ENCODE measurements at places on chromosomes 7 and 10.

GRCh38 chr10:114166043-114166442 lies 8.0 kb downstream of the CCDC186 start:
- DNase-seq = peak; percentile 53

DNA sequence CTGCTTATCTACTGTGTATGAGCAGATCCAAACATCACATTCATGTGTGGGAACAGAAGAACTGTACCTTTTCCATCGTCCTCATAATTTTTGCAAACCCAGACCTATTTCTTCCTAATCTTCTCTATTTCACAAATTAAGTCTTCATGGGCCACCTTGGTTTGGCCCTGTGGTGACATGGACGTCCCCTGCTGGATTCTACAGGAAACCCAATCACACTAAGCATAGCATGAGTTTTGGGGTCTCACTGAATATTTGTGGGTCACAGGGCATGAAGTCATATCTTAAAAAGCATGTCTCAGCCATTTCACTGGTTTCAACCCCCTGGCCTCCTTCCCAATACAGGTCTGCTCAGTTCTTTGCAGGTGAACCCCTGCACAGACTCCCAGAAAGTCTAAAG lies 35.8 kb upstream of the CDCA7L start:
- DNase-seq = no peak

- DNase-seq = peak; percentile 91
These were observed 23.2 kb upstream of the AOAH start for GRCh38 chr7:36747280-36748016.

GRCh38 chr10:69311309-69311708 lies 33.0 kb downstream of the HK1 start:
- DNase-seq = no peak

DNA sequence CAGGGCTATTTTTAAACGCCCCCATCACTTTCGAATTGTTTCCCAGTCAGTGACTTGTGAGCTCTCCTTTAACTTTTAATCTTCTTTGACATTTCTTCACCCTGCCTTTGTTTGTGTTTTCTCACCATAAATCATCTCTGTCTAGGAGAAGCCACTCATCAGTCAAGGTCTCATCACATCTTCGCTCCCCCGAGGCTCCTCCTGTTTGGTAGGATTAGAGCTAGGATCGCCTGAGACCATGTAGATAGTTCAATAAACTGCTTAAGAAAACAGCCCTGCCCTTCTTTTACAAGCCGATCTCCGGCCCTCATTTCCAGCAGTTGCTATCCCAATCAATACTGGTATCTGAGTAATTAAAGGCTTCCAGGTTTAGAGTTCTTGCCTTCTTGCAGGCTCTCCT lies 472.8 kb upstream of the ADARB2 start:
- DNase-seq = peak; percentile 20

DNA sequence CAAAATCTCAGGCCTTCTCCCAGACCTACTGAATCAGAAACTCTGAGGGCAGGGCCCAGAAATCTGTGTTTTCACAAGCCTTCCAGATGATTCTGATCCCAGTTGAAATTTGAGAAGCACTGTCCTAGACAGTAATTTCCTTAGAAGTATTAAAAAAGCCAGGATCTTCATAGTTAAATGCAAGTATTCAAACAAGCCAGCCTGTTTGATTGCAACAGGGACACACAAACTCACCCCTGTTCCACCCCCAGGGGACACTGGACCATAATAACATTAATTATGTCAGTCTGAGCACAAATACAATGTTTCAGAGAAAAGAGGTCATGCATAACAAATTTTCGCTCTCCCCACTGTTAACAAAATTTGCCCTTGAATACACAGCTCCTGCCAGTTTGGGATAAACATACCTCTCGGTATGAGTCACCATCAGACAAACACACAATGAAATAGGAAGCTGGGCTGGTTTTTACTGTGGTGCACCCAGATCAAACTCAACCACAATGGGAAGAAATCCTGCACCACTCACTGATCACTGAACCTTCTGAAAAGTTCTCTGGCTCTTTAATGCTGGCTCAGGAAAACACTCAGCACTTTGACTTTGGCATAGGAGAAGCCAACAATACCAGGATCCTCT lies 34.3 kb downstream of the ABLIM1 start:
- DNase-seq = peak; percentile 83

GRCh38 chr10:85618841-85619240 lies 747.8 kb downstream of the GRID1 start:
- no peak for DNase-seq

DNA sequence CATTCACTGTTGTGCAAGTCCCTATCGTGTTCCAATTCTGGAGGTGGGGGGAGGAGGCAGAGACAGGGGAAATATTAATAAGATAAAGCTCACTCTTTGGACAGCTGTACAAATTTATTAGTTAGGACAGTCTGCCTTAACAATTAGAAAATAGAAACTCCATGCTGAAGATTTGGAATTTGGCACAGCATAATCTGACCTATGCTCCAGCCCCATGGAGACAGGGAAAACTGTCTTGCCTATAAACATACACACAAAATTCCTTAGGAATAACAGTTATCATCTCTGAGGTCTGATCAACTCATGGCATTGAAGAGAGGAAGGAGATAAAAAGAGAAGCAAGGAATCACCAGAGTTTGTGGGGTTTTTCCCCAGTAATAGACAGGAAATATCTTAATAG lies 335.4 kb upstream of the MEOX2 start:
- no peak for DNase-seq

DNA sequence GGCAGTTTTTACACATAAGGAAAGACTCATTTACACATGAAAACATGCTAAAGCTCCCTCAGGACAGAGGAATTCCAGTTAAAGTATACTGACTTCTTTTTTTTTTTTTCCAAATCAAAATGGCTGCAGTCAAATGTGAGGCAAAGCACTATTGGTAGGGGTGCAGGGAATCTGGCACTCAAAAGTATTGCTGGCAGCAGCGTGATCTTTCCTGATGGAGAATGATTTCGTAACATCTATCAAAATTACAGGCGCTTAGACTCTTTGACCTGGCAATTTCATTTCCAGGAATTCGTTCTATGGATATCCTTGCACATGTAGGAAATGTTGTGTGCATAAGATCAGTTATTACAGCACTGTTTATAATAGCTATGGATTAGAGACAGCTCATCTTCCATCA lies 65.7 kb downstream of the VSTM4 start:
- peak; percentile 1 for DNase-seq

- no peak for DNase-seq
These were observed 583.5 kb downstream of the SDK1 start for GRCh38 chr7:3884543-3884942.

- DNase-seq = peak; percentile 53
These were observed 62.9 kb downstream of the PRKAG2 start for GRCh38 chr7:151813997-151814396.

GRCh38 chr7:36045326-36045725 lies 107.7 kb upstream of the EEPD1 start:
- peak; percentile 83 for DNase-seq

GRCh38 chr10:124125305-124126116 lies 32.1 kb upstream of the CHST15 start:
- peak; percentile 81 for DNase-seq

GRCh38 chr7:126700807-126701604 lies 551.7 kb downstream of the GRM8 start:
- peak; percentile 97 for DNase-seq

DNA sequence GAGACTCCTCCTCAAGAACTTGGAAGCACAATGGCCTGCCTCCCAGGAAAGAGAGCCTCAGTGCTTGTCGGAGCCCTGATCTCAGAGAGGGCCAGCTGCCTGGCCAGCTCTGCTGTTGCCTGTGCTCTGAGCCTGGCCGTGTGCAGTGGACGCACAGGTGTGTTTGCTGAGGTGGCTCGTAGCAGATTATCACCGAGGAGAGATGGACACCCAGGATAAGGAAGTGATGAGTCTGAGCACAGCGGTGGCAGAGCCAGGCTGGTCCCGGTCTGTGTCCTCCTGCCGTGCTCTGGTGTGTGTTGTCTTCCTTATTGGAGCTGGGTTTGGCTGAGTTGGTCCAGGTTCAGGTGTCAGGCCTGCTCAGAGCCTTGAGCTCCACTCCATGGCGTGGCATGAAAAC lies 208.5 kb downstream of the EBF3 start:
- DNase-seq = no peak

GRCh38 chr7:36521911-36522310 lies 132.2 kb downstream of the ANLN start:
- no peak for DNase-seq

DNA sequence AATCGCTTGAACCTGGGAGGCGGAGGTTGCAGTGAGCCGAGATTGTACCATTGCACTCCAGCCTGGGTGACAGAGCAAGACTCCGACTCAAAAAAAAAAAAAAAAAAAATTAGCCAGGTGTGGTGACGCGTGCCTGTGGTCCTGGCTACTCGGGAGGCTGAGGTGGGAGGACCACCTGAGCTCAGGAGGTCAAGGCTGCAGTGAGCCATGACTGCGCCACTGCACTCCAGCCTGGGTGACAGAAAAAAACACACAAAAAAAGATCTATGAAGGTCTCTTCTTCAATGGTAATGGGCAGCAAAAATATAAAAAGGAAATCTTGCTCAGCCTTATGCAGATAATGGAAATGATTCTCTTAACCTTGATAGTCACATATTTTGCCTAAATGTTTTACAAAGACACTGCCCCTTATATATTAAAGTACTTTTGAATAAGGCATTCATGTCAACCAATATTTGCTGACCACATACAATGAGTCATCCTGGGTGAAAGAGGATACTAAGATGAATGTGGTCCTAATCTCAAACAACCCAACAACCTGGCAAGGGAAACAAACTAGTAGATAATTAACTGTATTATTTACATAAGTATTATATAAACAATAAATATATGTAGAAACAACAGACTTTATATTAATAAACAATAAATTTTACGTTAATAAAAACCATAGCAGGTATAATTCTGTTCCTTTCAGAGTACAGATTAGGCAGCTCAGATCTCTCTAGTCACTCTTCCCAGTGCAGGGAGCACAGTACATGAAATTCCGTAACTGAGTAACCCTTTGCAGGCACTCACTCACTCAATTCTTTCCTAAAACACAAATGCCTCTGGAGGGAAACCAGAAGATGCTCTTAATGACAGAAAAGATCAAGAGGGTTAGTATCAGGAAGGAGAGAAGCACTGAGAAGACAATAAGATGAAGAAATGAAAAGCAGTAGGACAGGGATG lies 8.1 kb downstream of the TOMM7 start:
- DNase-seq = peak; percentile 73

GRCh38 chr7:94397722-94398121 lies 3.0 kb downstream of the COL1A2 start:
- DNase-seq = no peak

- no peak for DNase-seq
These were observed 58.7 kb downstream of the RGS10 start for GRCh38 chr10:119483839-119484238.

- DNase-seq = no peak
These were observed 5.0 kb downstream of the NUP205 start for GRCh38 chr7:135562720-135563119.

- DNase-seq = no peak
These were observed 368.9 kb downstream of the SORCS1 start for GRCh38 chr10:106795619-106796018.

GRCh38 chr10:123449234-123449962 lies 216.8 kb upstream of the GPR26 start:
- DNase-seq = no peak

GRCh38 chr10:1625079-1625478 lies 112.2 kb downstream of the ADARB2 start:
- DNase-seq = no peak

- no peak for DNase-seq
These were observed 22.6 kb downstream of the BAIAP2L1 start for GRCh38 chr7:98378210-98378819.

- DNase-seq = peak; percentile 88
These were observed 97.2 kb downstream of the JAZF1 start for GRCh38 chr7:28083164-28083997.

- DNase-seq = no peak
These were observed 24.1 kb downstream of the FZD1 start for GRCh38 chr7:91288208-91288824.

- DNase-seq = no peak
These were observed 520.4 kb downstream of the SDK1 start for GRCh38 chr7:3821488-3821887.

DNA sequence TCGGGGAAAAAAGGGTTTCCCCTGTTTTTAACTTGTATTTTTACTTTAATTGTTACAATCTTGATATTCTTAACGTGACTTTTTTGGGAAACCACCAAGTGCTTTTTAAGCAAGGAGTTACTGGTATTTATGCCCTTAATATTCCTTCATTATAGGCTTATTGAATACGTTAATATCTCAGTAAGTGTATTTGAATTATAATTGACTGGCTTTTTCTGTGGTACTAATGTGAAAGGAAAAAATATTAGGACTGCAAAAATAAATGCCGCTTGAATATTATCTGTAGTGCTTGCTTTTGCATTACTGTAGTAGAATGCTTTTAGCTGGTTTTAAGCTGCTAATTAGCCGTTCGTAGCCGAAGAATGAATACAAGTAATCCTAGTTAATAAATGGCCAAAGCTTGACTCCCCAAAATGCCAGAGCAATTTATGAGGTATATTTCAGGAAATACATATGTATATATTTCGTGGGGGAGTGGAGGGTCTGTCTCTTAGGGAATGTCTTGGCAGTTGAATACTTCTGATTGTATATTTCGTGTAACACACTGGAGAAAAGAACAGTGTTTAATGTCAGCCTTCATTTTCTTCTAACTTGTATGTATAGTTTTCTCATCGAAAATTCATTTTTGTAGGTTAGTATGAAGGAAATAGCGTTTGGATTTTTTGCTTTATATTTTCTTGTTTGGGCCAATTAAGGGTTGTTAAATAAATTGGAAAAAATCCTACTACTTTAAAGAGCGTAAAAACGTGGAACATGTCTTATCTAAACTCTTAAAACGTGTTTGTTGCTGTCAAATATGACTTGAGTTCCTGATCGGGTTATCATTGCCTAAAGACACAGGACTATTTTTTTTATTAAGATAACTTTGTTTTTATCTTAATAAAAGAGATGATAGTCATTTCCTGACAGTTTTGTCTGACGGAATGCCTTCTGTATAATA lies 1.5 kb downstream of the PDCD4 start:
- DNase-seq = no peak

DNA sequence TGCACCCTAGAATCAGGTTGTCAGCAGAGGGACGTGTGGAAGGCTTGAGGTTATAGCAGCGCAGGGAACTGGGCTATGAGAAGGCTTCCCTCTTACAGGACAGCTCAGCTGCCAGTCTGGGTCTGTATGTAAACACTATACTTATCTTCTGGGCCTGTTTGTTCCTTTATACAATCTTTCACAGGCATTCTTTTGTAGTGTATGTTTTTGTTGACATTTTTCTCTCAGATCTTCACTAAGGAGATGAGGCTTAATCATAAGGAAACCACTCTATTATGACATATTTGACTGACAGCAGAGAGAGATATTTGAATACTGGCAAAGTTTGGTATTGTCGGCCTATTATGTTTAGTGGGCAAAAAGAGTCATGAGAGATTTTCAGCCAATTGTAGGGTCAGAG lies 929 bp downstream of the GBF1 start:
- no peak for DNase-seq

GRCh38 chr10:95330966-95331453 lies 40.2 kb upstream of the PDLIM1 start:
- DNase-seq = peak; percentile 44

- peak; percentile 47 for DNase-seq
These were observed 31.7 kb downstream of the TECTB start for GRCh38 chr10:112314822-112315474.
